CD8-positive, alpha-beta T cell (primary cell): ENCODE measurements at places on chromosomes 6 and 20. TPM values are rescaled to one million over a fixed set of nuclear protein-coding genes. Genes with fewer than 3 reads are reported as not detected.

DNA sequence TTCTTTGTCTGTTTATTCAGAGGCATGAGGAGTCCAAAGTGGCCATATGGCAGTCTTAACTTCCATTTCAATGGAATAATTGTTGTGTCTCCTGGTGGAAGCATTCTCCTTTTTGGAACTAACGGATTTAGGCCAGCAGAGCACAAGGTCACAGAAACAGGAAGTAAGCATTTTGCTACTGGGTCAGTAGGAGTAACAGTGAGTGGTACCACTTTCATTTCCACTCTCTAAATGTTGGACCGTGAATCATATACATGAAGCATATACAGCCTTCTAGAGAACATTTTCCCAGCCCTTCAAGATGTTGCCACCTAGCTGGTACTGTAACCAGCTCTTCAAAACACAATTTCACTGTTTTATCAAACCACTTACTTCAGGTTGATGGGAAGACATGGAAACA is 182.8 kb downstream of the EYS start:
- DNase-seq, result no peak

The FUCA2 gene
- total RNA-seq, result 1.6 TPM

DNA sequence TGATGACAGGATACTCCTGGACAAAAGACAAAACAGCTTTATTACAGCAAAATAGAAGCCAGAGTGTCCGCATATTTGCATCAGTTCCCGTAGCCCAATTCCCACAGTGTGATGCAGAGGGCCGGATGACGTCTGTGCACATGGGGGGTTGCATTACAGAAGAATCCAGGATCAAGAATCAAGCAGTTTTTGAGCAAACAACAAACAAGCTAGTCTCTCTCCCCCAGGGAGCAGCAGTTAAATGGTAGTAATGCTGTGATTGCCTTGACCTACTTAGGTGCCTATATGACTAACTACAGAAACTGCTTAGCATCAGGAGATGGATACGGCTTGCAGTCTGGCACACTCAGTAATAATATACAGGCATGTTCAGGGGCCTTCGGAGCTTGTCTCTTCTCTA is 3.2 kb upstream of the SDHAF4 start:
- no peak for DNase-seq

DNA sequence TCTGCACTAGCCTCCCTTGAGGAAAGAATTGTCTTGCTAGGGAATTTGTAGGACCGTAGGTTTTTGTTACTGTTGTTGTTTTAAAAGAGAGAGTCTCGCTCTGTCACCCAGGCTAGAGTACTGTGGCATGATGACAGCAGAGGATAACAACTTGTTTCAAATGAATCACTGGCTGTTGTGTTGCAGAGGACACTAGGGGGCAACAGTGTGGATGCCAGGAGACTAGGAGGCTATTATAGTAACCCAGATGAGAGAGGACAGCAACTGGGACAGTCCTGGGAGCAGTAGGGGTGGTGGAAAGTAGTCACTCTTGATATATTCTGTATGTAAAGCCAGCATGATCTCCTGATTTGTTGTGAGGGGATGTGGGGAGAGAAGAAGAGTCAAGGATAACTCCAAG is 41.8 kb upstream of the LAMA4 start:
- DNase-seq, result no peak

DNA sequence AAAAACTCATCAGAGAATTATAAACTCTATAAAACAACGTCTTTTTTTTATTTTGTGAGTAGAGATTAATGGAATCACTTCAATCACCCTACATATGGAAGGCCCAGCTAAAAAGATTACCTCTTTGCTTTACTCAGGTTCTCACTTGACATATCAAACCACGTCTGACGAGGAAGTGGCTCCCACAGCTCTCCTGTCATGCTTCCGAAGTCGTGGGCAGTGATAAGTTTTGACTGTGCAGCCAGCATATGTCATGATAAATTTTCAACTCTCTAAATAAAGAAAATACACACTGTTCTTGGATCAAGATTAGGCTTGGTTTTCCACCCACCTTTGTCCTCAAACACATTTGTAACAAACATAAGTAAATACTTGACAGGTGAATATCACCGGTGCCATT is 279.5 kb upstream of the RNF217 start:
- no peak for DNase-seq

DNA sequence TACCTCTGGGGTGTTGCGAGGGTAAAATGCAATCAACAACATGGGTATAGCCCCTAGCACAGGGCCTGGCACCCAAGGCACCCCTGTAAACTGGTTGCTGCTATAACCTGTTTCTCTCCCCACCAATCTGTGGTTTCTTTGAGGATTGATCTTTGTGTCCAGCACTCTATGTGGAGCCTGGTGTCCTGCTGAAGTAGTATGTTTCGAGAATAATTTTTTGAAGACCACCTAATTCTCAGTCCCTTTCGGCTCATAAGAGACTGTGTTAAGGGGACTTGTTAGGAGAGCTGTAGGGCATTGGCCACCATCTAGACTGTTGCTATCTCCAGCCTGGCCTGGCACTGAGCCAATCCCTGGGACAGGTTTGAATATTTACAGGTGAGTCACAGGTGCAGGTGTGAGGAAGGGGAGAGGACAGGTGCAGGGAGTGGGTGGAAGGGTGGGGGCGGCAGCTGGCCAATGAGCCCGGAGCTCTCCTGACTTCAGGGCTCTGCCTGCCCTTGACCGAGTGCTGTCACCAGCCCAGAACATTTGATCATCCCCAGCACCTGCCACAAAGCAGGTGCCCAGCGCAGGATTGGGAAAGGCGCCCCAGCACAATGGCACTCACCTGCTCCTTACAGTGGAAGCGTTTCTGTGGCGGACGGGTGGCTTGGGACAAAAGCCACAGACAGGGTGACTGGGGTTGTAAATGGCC is 8.1 kb upstream of the C20orf144 start:
- no peak for DNase-seq

The TSPO2 gene
- not detected for total RNA-seq

The GABRR1 gene
- total RNA-seq, result not detected

The LRRC1 gene
- total RNA-seq, result 0.87 TPM

- peak; percentile 10 for DNase-seq
These were observed 121.3 kb downstream of the VEGFA start for GRCh38 chr6:43891072-43891870.

GRCh38 chr6:25193460-25194171 is 85.6 kb upstream of the CARMIL1 start:
- no peak for DNase-seq

DNA sequence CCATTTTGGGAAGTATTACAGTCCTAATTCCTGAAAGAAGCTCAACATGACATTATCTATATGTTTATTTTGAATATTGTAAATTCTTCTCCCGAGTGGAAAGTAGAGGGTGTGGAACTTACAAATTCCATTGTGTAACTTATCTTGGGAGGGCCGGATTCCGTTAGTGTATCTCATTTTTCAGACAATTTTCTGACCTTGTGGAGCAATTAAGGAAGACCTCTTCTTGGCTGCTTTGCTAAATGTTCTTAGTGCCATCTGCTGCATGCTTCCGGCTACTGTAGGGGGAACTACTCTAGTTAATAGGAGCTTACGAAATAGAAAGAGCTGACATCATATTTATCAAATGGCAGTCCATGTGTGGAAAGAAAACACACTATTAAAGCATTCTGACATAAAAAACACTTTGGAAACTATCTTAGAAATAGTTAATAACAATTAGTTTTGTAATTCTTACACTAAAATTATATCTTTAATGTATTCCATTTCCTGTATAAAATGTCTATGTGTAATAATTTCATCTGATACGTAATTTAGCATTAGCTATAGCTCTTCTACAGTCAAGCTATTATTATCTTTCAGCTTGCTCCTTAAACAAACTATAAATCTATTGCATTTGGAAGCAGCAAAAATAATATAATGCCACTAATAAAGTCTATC is 41.5 kb upstream of the KCNQ5 start:
- no peak for DNase-seq

DNA sequence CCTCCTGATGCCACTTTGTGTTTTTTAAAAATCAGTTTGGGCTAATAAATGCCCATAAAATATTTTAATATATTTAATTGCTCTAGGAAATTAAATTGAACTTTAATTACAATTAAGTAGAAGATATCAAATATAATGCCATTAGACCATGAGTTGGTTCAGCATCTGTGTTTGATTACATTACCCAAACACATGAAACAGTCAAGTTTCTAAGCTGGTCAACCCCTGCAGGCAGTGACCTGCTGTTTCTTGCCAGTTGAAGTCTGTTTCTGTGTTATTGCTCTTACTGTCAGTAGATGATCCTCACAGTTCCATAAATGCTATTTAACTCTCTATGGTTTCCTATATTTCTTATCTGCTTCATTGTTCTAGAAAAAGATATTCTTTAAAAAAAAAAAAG is 9.7 kb upstream of the TENT5A start:
- DNase-seq, result no peak

GRCh38 chr20:35618263-35619131 is 2.9 kb downstream of the SPAG4 start:
- DNase-seq, result peak; percentile 38

DNA sequence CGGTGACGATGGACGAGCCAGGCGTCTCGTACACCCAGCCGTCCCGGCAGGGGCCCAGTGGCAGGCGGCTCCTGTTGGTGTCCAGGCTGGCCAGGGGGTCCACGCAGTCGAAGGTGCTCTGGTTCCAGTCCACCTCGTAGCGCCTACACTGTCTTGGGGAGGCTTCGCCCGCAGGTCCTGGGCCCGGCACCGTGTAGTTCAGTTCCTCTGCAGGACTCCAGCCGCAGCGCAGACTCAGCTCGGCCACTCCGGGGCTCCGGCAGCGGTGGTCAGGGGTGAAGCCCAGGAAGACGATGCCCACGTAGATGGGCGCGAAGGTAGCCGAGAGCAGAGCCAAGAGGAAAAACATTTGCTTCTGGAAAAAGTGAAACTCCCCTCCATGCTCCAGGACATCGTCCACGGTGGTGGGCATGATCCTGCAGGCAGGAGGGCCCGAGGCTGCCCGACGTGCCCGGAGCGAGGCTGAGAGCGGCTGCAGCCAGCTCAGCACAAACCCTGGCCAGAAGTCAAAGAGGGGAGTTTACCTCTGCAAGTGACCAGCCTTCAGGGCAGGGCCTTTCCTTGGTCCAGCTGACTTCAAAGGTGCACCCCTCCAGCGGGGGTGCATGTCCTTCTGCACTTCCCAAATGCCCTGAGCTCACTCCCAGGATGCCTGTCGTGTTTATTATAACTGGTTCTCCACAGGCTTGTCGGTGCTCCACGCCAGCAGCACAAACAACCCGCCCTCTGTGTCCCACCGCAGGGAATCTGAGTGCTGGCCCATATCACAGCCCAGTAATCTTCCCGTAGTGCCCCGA is at the start of gene SLC22A2:
TSS of gene SLC22A2 (minus strand) at position 476 of the 797 bp plus-strand sequence. CDS start at position 412, 64 bp downstream.
- no peak for DNase-seq

The MACROD2 gene
- total RNA-seq, result 0.28 TPM

The PCK1 gene
- not detected for total RNA-seq

GRCh38 chr6:158283304-158283980 is 28.8 kb upstream of the TULP4 start:
- DNase-seq, result no peak

DNA sequence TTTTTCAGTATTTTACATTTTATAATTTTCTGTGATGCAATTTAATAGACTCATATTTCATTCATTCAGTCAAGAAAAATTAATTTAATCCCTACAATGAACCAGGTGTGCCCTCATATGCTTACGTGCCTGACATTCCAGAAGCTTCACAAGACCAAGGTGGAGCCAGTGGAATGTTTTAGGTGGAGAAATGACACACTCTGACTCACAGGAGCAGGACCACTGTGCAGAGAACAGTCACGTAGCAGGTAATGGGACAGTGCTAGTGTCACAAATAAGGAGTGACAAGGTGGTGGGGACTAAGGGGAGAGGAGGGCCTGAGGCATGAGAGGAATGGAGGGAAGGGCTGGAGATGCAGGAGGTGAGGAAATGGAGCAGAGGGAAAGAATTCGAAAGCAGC is 37.0 kb upstream of the HLA-G start:
- no peak for DNase-seq

The MARCKS gene
- total RNA-seq, result 0.35 TPM

The TMEM200A gene
- 0.27 TPM for total RNA-seq

The GPX6 gene
- not detected for total RNA-seq

DNA sequence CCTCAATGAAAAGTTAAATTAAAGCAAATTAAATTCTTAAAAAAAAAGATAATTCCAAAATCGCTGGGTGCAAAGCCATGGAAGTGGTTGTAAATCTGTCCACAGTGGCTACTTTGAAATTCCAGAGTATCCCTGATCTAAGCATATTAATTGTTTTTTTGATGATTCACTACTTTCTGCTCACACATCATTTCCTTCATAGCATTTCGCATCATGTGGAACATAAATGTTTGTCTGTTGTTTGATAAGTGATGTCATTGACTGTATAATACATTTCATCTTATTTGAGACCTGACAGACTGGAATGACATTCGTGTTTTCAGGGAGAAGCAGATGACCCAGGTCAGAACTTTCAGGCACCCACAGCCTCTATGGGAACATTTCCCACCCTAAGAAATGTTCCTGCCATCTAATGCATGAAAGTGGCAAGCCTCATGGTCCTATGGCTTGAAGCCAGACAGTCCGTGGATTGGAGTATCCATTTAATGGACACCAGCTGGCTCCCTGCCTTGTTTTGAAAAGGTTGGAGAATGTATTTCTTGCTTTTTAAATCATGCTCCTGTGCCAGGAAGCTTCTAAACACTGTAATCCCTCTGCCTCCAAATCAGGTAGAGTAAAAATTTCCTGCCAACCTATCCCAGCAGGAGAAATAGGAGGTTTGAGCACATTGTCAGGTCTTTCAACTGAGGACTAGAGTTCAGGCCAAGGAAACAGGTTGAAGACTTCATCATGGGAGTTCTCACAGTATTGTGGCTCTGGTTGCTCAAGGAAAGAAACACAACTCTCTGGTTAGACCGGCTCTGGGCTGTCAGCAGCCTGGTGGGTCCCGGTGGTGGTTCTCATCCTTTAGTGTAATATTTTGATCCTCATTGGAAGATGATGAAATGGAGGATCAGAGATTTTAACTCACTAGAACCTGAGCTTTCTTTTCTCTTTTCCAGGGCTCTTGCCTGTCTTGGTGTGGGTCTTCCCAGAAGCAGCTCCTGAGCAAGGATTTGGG is 157.9 kb downstream of the SLC24A3 start:
- no peak for DNase-seq

DNA sequence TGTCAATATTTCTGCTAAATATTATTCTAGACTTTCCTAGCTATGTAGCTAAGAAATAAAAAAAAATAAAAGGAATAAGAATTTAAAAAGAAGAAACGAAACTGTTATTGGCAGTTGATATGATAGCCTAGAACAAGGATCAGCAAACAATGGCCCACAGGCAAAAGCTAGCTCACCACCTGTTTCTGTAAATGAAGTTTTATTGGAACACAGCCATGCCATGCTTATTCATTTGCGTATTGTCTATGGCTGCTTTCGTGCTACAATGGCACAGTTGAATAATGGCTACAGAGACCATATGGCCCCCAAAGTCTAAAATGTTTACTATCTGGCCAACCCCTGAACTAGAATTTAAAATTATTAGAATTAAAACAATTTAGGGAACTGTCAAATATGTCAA is 952.6 kb upstream of the MAP3K7 start:
- no peak for DNase-seq
